ENCODE measurements at places on chromosomes 3 and 15.

GRCh38 chr3:48548729-48549705, 7.6 kb downstream of the PFKFB4 start:
- peak; percentile 85 for DNase-seq

GRCh38 chr3:165339753-165340152, 143.6 kb upstream of the SLITRK3 start:
- no peak for DNase-seq

- DNase-seq = no peak
Observed at GRCh38 chr3:141960731-141961130, 84.3 kb downstream of the ATP1B3 start.

DNA sequence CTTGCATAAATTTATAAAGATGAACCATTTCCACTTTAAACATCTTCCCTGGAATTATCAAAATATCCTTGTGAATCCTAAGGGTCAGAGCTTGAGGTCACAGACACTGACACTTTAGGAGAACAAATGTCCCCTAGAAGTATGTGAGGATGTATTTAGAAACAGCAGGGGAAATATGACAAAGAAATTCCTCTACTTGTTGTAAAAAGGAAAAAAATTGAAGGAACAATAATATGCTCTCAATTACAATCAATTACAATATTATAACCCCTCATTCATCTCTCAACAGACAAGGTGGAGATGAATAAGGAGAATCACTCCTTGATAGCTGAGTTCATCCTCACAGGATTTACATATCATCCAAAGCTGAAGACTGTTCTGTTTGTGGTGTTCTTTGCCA, at the start of gene OR5K3:
OR5K3 (plus strand) TSS at position 301 of the 400 bp plus-strand sequence; CDS start at position 301, 0 bp downstream.
- DNase-seq = no peak

DNA sequence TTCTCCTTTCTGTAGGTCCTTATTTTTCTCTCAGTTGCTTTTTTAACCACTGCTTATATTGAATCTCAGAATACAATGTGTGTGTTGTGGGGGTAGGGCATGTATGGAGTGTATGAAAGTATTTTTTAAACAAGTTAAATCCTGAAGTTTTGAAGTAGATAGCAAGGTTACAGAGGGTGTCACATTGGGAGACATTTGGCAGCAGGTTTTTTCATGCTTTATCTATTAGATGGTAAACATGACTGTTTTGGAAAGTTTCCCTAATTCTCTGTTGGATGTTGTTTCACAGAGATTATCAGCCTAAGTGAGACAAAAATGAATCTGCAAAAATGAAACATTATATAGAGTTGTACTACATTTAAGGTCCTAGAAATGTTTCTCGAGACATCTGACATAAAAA, 190.6 kb upstream of the ARPP21 start:
- DNase-seq = no peak

- DNase-seq = no peak
Observed at GRCh38 chr3:137582484-137582883, 181.6 kb upstream of the SOX14 start.

DNA sequence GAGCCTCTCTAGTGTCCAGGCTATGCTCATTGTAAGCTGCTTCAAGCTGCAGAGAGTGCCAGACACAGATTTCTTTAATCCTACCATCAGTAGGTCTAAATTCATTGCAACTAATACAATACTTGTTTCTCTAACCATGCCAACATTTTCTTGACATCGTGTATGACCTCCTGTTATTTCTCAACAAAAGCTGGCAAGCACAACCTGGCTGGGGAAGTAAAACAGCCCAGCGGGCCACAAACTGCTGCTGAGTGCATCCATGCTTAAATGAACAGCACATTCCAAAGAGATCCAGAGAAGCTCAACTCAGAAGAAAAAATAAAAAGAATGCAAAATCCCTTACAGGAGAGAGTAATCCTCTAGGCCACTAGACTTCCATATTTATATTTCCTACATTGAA, 36.5 kb downstream of the GMNC start:
- DNase-seq = no peak

DNA sequence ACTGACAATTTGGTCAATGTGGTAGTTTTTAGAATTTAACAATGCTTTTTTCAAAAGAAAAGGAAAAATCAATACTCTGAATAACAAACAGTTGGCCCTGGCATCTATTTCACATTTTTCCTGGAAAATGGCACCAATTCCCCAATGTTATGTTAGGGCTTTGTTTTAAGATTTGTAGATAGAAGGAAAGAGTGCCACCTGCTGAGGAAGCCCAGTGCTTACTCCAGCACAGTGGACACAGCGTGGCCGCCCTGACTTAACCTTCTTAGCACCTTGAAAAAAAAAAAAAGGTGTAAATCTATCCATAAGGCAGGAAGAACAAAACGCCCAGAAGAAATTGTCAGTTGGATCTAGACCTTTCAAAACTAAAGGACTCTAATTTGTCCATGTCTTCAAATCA, 110.7 kb upstream of the CNTN4 start:
- DNase-seq = no peak

DNA sequence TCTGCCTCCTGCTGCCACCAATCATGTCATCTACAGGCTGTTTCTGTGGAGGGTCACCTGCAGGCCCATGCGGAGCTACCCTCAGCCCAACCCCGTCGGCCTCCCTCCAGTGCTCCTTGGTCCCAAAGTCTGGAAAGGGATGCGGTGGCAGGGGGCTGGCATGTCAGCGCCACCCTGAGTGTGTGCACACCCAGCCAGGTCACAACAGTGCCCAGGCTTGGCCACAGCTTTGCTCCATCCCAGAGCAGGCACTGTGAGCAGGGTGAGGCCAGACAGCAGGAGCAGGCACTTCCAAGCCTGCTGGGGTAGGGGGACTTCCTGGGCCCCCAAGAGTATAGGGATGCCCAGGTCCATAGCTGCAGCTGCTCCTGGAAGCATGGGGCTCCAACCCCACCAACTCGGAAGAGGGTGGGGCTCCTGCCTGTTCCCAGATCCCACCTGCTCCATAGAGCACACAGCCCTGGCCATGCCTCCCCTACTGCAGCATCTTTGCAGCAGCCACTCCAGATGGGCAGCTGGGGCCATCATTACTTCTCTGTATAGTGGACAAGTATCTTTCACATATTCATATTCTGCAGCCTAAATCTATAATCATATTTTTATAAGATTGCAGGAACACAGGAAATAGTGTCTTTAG, 109.3 kb downstream of the CBLB start:
- DNase-seq = no peak

DNA sequence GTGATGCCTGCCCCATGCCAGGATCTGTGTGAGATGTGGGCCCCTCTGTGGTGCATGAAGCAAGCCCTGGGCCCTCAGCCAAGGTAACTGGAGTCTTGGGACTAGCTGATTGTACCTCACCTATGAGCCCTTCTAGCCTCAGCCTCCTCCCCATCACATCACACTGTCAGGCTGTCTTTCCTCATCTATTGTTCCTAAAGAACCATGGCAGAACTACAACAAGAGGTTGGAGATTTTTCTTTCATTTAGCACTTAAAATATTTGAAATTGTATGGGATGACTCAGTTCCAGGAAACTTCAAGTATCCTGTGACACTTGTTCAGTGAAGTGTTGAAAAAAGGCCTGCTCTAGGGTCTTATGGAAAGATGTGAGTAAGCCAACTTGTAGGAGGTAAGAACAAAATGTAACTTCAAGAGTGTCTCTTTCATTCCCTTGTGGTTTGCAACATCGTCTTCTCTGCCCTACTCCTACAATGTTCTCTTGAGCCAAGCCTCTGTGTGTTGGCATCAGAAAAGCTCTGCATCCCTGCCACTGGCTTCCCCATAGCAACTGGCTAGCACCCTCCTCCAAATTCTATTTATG, 58.7 kb upstream of the TIPARP start:
- DNase-seq = no peak

- DNase-seq = no peak
Observed at GRCh38 chr3:41522612-41523011, 323.3 kb downstream of the CTNNB1 start.

GRCh38 chr3:143464850-143465249, 345.3 kb downstream of the CHST2 start:
- no peak for DNase-seq

DNA sequence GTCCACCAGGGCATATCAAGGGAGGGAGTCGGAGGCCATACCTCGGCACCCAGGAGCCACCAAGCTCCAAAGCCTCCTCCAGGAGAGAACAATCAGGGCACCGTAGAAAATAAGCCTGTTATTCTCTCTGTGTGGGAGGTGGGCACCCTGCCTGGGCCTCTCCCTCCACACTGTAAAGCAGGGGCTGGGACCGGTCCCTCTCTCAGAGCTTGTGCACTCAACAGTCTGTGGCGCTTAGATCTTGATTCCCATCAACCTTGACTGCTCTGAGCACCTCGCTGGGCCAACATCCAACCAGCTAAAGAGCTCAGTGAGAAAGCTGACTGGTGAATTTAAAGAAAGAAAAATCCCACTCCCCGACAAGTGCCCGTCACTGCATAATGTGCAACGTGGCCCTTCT, 53.0 kb downstream of the PCSK6 start:
- no peak for DNase-seq

DNA sequence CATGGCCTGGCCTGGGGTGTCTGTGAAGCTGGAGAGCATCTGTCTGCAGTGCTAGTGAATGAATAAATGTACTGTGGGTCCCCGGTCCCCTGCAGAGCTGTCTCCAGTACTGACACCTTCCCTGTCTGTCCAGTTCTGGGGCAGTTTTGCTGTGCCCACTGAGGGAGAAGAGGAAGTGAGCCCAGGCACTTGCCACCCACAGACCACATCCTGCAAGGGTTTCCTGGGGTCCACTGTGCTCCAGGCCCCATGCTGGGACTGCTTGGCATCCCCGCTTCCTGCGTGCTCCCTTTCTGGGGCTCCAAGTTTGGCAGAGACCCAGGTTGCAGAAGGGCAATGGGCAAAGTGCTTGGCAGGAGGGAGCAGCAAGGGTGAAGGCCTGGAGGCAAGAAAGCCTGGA, 4.9 kb upstream of the SLC6A6 start:
- DNase-seq = no peak

GRCh38 chr15:66919421-66919820, 146.0 kb upstream of the SMAD3 start:
- DNase-seq = no peak

DNA sequence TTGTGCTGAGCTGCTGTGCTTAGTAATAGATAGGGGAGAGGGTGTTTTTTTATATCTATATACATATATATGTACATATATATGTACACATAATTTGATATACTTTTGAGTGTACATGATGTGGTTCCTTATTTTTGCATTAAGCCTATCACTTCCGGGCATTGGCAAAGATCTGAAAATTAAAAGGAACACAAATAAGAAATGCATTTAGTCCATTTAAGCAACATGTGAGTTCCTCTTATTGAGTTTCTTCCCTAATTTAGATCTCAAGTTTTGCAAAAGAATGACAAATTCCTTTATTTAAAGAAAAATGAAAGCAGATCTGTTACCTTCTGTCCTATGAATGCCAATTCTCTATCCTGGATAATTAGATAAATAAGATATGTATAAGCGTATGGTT, 435.1 kb downstream of the LPP start:
- DNase-seq = no peak

- DNase-seq = no peak
Observed at GRCh38 chr15:48644467-48644826, 1.1 kb downstream of the FBN1 start.

Data from CD4-positive, alpha-beta T cell treated with Interleukin-15 for 4 hours (primary cell).